ENCODE measurements at places on chromosomes 11 and 22.
A peak's percentile ranks its signal among the peaks of the same experiment; 100 is the strongest.

GRCh38 chr11:26806219-26806618 lies 84.4 kb upstream of the SLC5A12 start:
- no peak for DNase-seq

DNA sequence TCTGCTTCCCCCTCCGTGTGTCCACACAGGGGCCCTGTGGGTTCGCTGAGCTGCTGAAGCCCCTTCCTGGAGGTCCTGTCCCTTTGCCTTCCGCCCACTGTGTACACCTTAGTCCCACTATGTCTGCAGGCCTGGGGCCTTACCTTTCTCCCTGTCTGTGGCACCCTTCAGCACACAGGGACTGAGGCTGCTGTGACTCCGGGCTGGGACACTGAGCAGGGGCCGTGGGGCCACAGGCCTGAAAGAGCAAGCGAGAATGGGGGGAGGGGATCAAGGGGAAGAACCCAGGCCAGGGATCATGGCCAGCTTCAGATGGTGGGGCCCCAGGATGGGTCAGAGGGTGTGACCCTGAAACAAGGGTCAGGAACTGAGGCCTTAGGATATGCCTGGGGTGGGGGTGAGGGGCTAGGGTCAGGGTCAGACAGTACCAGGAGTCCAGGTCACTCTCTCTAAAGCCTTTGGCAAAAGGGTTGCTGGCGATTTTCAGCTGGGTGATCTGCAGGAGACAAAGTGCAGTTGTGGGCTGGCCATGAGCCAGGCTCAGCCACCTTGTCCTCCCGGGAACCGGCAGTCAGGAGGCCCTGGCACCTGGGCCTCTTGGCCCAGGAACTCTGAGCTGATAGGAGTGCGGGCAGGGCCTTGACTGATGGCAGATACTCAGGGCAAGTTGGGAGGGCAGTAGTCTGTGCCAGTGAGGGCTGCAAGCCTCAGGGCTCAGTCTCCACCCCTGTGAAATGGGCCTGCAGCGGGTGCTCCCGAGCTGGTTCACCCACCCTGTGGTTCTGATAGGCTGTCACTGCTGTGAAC lies 2.6 kb upstream of the NUDT8 start:
- peak; percentile 19 for DNase-seq

GRCh38 chr22:40107851-40108378 lies 69.8 kb upstream of the TNRC6B start:
- DNase-seq: peak; percentile 30

- no peak for DNase-seq
These were observed 27.9 kb downstream of the NOX4 start for GRCh38 chr11:89463266-89463780.

- no peak for DNase-seq
These were observed 10.2 kb upstream of the ACAT1 start for GRCh38 chr11:108111126-108111525.

- DNase-seq: no peak
These were observed 46.7 kb downstream of the ABTB2 start for GRCh38 chr11:34311126-34311525.

GRCh38 chr11:117425679-117426296 lies 98.1 kb downstream of the CEP164 start:
- no peak for DNase-seq

- DNase-seq: no peak
These were observed 101.5 kb downstream of the PLEKHA7 start for GRCh38 chr11:16912692-16913111.

GRCh38 chr11:35363246-35363801 lies 56.0 kb downstream of the SLC1A2 start:
- no peak for DNase-seq

- peak; percentile 72 for DNase-seq
These were observed at the start of gene PARVG for GRCh38 chr22:44180706-44181032. Gene PARVG (plus strand): TSS chr22:44180925. CDS start chr22:44183330, 2,405 bp downstream.

- no peak for DNase-seq
These were observed 11.2 kb downstream of the LARGE1 start for GRCh38 chr22:33909075-33909458.

DNA sequence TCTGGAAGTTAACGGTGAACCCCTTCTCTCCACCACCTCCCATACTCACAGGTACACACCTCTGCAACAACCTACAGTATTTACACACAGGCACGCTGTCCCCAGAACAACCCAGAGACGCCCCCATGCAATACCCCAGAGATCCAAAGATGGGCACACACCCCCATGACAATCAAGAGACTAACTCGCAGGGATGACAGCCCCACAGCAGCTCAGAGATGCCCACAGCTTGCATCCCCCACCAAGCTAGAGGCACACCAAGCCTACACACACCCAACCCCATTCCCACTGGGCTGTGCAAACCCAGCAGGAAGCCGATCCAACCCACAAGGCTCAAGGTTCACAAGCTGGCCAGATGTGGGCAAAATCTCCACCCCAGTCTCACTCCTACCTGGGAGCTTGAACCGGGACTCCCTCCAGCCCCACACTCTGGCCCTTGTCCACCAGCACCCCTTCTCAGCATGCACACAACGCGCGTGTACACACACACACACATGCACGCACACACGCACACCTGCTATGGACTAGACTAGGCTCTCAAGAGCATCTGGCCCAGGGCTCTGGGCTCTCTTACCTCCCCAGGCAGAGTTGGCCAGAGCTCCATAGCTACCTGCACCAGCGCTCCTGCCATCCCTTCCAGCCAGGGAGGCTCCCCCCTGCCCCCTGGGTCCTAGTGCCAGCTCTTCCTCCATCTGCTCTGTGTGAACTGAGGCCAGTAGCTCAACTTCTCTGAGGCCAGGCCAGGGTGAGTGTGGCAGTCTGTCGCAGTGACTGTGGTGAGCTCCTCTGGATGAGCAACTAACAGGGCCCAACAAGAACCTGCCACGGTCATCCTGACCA lies 11.5 kb downstream of the STARD10 start:
- no peak for DNase-seq

- DNase-seq: no peak
These were observed 483.5 kb downstream of the BRD1 start for GRCh38 chr22:49344161-49344560.

Data from activated naive CD4-positive, alpha-beta T cell treated with anti-CD3 and anti-CD28 coated beads, Interleukin-2, amount 10 ng/mL, durations not matched to agents 7 days and 5 days (primary cell).